ENCODE measurements at places on chromosomes 5 and 9.

- no peak for DNase-seq
These were observed 354.5 kb upstream of the ZNF608 start for GRCh38 chr5:125100951-125101350.

DNA sequence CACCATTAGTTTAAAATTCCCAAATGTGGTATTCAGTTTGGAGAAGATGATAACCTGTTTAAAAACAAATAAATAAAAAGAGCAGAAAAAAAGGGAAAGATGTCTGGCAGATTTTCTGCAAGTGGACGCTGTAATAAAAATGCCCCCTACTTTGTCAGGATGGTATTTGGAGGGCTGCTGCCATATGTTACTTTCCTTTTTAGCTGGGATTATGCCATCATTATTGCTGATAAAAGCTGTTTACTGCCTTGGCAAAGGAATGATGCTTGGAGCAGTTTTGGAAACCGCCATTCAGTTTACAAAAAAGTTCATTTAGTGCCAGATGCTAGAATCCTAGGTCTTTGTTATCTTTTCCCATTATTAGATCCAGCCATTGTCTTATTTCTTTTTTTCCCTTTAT, 104.8 kb downstream of the PBX3 start:
- no peak for DNase-seq

DNA sequence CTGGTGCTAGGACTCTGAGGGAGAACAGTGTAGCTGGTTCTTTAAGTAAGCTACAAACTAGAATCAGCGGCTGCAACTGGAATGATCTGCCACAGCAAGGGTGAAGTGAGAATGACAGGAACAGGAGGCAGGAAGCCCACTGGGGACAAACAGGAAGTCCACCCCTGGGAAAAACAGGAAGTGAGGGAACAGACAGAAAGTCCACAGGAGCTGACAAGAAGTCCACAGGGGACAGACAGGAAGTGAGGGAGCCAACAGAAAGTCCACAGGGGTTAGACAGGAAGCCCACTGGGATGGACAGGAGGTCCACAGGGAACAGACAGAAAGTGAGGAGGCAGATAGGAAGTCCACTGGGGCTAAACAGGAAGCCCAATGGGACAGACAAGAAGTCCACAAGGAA, 15.5 kb downstream of the ADAMTS16 start:
- DNase-seq = no peak

GRCh38 chr5:66356011-66356565, 212.0 kb downstream of the SREK1 start:
- DNase-seq = no peak

GRCh38 chr5:80866371-80866770, 93.8 kb upstream of the RASGRF2 start:
- no peak for DNase-seq

DNA sequence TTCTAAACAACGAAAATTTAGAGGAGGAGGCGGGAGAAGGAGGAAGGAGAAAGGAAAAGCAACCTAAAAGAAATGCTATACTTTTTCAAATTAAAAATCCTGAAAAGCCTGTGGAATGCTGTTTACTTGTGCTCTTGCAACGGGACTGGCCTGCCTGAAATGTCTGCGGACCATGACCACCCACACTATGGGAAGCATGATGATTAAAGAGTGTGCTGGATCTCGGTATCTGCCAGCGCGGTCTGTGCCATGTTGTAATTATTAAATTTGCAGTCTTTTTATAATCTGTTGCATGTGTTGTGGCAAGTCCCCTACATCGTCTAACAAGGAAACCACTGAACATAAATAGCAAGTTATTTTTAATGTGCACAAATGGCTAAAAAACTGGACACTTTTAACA, 111.4 kb downstream of the FANCC start:
- DNase-seq = no peak

- DNase-seq = no peak
These were observed 343.3 kb upstream of the KLF4 start for GRCh38 chr9:107832871-107833270.

- no peak for DNase-seq
These were observed 74.9 kb upstream of the LRRTM2 start for GRCh38 chr5:138949988-138950387.

DNA sequence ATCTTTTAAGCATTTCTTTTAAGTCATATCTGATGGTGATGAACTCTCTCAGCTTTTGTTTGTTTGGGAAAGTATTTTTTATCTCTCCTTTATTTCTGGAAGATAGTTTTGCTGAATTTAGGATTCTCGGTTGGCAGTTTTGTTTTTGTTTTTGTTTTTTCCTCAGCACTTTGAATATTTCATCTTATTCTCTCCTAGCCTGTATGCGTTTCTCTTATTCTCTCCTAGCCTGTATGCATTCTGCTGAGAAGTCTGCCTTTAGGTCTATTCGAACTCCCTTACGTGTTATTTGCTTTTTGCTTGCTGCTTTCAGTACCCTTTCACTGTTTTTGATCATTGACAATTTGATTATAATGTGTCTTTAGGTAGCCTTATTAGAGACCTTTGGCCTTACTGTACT, 787.8 kb upstream of the FAM174A start:
- DNase-seq = no peak

DNA sequence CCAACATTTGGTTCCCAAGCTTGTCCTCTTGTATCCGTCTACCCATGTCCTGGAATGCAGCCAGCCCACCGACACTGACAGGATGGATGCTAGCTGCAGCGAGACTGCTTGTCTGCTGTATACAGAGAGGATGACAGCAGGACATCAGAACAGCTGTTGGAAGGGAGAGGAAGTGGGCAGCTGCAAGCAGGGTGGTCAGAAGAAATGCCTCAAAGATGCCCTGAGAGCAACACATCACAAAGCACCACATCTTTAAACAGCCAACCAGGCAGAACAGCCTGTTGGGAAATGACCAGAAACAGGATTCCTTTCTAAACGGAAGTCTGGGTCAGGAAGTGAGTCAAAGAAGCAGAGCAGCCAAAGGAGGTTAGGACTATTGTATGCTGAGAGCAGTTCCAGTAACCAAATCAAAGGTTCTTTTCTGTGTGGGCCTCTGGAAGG, 219.1 kb downstream of the NDUFS4 start:
- no peak for DNase-seq

DNA sequence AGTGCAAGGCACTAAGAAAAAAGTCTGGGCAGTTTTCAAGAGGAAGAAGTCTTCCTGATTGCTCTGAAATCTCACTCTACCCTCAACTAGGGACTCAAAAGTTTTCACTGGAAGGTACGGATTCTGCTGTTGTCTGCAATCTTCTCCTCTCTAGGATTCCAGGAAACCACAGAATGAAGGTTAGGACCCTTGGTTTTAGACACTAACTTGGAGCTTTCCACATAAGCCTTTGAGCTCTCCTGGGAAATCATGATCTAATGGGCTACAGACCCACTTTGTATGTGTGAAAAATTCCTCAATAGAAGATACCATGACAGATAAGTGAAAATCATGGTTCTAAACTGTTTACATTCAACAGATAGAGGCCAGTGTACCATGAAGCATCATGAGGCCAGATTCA, 265.1 kb downstream of the PSAT1 start:
- no peak for DNase-seq

DNA sequence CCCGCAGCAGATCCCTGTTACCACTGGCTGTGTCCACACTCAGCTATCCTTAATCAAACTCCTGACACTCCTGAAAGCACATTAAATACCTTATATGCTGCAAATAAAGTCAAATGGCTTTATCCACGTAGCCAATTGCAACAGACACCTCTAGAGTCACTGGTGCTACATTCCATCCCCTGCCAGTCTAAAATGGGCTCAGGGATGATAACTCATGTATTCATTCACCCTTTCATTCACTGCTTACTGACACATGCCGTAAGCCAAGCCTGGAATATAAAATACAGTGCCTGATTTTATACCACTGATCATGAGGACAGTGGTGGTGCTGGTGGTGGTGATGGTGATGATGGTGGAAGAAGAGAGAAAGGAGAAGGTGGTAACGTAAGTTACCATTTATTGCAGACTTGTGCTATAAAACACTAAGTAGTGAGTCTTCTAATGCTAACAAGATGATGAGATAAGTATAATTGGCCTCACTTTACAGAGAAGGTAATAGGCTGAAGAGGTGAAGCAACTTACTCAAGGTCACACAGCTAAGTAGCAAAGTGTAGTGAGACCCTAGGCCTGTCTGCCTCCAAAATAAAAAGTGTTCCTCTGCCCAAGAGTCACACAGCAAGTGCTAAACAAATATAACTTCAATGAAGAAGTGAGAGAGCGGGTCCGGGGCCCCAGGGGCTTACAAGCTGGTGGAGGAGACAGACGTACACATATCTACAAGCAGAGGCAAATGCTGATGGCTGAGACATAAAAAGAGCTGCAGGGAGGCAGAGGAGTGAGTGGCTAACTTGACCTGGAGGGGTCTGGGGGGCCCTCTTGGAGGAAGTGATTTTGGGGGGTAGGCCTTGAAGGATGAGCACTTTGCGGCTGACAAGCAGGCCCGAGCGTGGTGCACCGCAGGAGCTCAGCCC, 1.2 kb downstream of the TTLL11 start:
- DNase-seq = no peak

DNA sequence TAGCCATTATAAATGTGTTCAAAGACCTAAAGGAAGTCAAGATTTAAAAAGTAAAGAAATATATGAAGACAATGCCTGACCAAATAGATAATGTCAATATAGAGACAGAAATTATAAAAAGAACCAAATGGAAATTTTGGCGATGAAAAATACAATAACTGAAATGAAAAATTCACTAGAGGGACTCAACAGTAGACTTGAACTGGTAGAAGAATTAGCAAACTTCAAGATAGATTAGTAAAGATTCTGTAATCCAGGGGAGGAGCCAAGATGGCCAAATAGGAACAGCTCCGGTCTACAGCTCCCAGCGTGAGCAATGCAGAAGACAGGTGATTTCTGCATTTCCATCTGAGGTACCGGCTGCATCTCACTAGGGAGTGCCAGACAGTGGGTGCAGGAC, 433.2 kb downstream of the HINT1 start:
- DNase-seq = no peak

- DNase-seq = no peak
These were observed 67.2 kb downstream of the CDH18 start for GRCh38 chr5:19920761-19921160.

- DNase-seq = no peak
These were observed 124.3 kb downstream of the MRPS30 start for GRCh38 chr5:44932922-44933585.

DNA sequence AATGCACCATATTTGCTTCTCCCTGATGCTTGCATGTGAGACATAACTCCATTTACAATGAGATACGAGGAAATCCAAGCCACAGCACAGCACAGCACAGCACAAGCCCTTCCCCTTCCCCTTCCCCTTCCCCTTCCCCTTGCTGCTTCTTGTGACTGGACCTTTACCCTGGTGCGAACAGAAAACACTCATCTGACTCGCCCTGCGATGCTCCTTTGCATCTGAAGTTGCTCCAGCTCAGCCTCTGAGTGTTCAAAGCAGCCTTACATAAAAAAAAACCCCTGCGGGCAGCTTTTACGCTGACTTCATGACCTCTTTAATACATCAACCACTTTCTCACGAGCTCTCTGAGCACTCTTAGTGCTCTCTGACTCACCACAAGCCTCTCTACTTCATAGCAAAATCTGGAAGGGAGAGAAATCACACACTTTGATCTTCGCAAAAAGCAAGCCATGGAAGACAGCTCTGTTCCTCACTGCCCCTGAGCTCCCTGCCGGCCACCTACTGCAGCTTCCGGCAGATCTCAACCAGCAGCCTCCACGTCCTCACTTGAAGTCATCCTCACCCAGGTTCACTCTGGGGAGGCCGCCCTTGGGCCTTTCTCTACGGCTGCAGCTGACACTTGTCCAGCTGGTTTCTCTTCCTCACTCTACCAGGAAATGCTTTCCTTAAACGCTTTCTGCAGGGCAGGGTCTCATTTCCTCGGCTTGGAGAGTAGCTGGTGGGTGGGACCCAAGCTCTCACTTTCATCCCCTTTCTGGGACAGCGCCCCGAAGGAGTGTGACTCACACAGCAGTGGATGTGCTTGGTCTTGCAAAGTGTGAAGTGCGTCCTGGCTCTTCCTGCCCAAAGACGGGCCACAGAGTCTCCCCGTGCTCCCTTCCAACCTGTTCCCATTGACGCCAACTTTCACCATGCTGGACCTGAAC, 5.3 kb downstream of the SLC34A1 start:
- DNase-seq = no peak

DNA sequence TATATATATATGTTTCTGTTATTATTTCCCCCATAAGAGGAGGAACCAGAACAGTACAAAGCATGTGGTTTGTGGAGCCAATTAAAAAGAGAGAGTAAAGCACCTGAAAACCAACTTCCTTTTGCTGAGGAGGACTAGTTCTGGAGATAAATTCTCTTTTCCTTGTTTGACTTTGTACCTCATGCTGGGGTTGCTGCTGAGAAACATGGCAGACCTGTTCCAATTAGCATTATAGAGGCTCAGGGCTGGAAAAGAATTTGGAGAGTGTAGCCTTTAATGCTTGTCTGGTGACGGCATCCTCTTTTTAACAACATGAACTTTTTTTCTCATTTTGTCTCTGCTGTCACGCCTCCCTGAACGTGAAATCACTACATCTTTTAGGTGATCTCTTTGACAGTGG, 32.8 kb upstream of the NMUR2 start:
- no peak for DNase-seq

GRCh38 chr5:135952683-135953082, 2.1 kb downstream of the LECT2 start:
- DNase-seq = no peak

DNA sequence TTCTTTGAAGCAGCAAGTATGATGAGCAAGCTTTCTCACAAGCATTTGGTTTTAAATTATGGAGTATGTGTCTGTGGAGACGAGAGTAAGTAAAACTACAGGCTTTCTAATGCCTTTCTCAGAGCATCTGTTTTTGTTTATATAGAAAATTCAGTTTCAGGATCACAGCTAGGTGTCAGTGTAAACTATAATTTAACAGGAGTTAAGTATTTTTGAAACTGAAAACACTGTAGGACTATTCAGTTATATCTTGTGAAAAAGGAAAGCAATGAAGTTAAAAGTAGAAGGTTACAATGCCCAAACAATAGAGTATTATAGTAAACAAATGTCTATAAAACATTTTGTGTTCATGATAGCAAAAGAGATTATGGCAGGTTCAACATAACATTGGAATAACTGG, 88.6 kb downstream of the JAK2 start:
- DNase-seq = no peak

GRCh38 chr9:20984506-20984905, 46.9 kb downstream of the HACD4 start:
- DNase-seq = no peak

DNA sequence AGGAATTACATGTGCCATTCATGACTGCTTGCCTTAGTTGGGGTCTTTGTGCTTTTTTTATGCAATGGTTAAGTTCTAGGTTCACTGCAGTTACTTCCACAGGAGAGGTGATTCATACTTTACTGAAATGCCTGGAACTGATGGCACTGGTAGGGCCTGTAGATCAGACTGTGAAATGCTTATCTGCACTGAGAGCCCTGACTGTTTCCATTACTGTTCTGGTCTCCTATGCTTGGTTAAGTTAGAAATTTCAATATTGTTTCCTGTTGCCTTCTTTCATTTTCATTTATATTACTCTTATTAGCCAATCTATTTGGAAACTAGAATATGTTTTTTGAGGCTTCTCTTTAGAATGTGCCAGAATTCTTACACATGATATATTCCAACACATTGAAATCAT, 484.1 kb upstream of the SEMA6A start:
- no peak for DNase-seq

- peak; percentile 45 for DNase-seq
These were observed 4.4 kb downstream of the CEP72 start for GRCh38 chr5:616484-617039.

All from breast epithelium (tissue), 4 donors.